ENCODE measurements at places on chromosomes 16 and 17. TPM values are rescaled to one million over a fixed set of nuclear protein-coding genes. Genes with fewer than 3 reads are reported as not detected.

DNA sequence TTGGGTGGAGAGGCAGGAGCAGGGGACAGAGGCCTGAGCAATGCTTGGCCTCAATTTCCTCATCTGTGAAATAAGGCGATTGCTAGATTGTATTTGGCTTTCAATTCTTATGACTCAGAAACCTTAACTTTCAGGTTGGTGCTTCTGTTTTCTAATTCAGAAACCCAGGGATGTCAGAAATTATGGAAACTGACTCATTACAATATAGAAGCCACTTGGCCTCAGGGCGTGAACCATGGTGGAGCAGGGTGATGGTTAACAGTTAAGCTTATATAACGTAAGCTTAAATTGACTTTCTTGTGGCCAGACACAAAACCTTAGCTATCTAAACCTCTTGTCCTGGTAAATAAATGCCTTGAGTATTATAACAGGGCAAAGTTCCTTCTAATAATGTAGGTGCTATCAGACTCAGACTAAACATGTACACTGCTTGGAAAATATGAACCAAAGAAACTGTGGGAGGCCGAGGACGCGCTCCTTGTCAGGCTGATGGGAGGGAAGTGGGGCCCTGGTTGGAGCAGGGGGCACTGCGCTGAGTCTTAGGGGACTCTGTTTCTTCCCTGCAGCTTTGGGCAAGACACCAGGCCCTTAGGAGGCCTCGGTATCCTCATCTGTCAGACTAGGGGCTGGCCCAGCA is 17.1 kb upstream of the SREBF1 start:
- DNase-seq = no peak

DNA sequence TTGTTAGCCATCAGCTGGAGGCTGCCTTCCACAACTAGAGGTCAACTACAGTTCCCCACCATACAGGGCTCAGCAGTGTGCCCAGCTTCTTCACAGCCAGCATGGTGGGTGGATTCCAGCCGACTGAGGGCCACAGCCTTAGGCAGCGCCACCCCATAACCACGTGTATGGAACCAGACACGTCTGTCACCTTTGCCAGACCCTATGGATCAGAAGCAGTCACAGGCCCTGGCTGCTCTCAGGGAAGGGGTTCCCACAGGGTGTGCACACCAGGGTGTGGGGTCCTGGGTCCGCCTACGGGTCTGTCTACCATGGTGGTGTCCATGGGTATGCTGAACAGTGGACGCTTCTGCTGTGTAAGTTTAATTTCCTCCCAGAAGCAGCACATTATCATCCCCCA is 265.0 kb upstream of the FOXF1 start:
- DNase-seq = no peak

MEOX1 gene
- 0.33 TPM for total RNA-seq

DNA sequence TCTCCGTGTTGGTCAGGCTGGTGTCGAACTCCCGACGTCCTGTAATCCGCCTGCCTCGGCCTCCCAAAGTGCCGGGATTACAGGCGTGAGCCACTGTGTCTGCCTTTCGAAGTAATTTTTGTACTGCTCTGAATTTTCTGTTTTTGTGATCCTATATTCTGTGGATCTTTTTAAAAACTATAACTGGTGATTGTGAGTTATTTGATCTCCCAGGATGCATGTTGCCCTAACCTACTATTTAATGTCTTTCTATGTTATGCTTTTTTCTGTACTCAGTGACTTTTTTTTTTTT is 2.5 kb downstream of the RSPRY1 start:
- no peak for DNase-seq

RNF112 gene
- total RNA-seq = 2.3 TPM

- no peak for DNase-seq
These were observed 3.0 kb upstream of the IL4R start for GRCh38 chr16:27310576-27311447.
